Activated T-helper 1 cell treated with anti-CD3 and anti-CD28 coated beads, Interleukin-2, amount 50 U/mL, for 16 hours (primary cell): ENCODE measurements at places on chromosomes 3 and 15.

- no peak for DNase-seq
Measured at GRCh38 chr3:14795996-14796395, 22.8 kb upstream of the FGD5 start.

DNA sequence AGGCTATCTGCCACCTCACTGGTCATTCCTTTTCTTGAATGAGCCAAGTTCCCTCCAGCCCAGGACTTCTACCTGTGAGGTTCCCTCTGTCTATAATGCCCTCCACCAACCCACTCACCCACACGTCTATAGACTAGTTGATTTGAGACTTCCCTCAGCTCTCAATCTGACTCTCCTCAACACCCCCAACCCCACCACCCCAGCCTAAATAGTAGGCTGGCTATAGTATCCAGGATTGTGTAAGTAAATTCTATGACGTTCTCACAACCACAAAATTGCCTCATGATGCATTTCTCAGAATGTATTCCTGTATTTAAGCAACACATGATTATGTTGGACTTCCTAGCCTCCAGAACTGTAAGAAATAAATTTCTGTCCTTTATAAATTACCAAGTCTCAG, 2.2 kb downstream of the PLSCR1 start:
- no peak for DNase-seq

DNA sequence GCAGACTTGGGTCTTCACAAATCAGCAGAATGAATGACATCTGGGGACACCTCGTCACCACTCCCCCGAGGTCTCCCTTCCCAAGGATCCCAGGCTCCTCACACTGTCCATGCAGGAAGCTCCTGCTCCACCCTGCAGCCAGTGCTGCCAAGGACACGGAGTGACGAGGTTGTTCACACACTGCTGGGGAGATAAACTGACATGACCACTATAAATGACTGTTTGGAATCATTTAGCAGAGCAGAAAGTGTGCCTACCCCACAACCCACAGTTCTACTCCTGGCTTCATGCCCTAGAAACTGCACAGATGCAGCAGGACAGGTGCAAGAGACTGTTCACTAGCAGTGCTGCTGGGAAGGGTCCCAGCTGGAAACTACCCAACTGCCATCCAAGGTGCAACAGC, 19.7 kb upstream of the PRSS50 start:
- no peak for DNase-seq

- DNase-seq = peak; percentile 20
Measured at GRCh38 chr15:40470423-40471104, at the start of gene CHST14. Gene CHST14 (plus strand): TSS chr15:40470984. CDS start chr15:40471214, 230 bp downstream.

DNA sequence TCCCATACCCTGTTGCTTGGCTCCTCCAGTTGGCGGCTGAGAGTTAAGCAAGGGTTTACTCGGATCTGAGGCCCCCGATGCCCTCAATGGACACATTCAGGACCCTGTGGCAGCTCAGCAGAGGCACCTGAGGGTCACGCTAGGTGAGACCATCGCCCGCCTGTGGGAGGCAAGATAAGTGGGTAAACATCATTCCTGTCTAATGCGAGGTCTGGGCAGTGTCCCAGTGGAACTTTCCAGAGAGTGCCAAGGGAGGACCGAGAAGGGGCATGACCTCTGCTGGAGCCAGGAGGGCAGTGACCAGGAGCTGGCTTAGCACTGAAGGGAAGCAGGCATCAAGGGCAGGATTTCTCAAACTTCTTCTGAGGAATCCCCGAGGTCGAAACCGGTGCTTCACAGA, 65.4 kb upstream of the SEC61A1 start:
- DNase-seq = no peak

- no peak for DNase-seq
Measured at GRCh38 chr15:82699726-82700125, 9.9 kb downstream of the AP3B2 start.

- no peak for DNase-seq
Measured at GRCh38 chr15:89101302-89102193, 13.3 kb downstream of the ABHD2 start.

- DNase-seq = peak; percentile 1
Measured at GRCh38 chr3:171028025-171028778, 1.7 kb upstream of the SLC2A2 start.

DNA sequence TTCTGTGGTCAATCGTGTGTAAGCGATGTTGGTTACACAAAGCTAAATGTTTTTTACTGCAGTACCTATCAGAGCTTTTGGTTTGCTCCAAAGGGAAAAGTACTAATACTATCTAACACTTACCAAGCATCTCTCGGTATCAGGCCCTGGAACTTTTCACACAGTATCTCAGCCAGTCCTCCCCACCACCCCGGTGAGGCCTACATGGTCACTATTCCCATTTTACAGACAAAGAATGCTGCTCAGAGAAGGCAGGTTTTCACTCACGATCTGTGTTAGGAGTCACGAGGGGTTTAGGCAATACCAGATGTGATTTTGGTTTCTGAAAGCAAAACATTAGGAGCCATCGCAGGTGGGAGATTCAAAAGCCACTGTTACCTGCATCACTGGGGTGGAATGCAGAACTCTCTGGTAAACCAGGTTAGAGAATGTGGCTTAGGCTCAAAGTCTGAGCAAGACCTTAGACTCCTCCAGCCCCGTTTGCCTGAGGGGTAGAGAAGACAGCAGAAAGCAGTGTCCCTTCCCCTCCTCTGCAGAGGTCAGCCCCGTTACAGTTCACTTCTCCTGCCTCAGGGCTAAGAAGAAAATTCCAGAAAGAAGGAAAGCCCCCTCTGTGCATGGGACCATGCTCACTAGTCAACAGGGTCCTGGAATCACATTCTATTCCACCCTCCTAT, 57.2 kb downstream of the XXYLT1 start:
- no peak for DNase-seq

DNA sequence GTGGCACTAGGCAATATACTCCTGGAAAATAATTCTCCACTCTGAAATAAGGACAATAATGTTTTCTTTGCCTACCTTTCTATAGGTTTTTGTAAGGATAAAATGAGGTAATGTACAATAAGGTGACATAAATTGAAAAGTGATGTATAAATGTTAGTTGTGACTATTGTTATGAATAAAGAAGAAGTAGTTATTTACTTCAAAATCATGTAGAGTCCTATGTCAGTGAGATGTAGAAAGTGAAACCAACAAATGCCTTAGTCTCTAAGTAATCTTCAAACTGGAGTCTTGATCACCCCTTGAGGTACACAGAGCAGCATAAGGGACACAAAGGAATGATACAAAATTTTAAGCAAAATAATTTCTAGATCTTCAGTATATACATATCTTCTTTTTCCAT, 60.3 kb upstream of the TP63 start:
- DNase-seq = no peak

- no peak for DNase-seq
Measured at GRCh38 chr3:44930911-44931310, 45.1 kb downstream of the ZDHHC3 start.

DNA sequence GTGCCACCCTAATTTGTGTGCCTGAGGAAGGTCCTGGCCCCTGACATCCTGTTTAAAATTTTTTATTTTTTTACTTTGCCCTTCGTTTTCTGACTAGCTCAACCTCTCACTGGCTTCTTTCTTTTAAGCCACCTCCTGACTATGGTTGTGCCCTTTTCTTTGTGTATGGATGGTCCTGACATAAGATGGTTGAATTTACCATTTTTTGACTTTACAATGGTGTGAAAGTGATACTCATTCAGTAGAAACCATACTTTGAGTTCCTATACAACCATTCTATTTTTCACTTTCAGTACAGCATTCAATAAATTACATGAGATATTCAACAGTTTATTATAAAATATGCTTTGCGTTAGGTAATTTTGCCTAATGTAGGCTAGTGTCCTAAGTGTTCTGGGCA, 74.3 kb upstream of the PTX3 start:
- DNase-seq = no peak

DNA sequence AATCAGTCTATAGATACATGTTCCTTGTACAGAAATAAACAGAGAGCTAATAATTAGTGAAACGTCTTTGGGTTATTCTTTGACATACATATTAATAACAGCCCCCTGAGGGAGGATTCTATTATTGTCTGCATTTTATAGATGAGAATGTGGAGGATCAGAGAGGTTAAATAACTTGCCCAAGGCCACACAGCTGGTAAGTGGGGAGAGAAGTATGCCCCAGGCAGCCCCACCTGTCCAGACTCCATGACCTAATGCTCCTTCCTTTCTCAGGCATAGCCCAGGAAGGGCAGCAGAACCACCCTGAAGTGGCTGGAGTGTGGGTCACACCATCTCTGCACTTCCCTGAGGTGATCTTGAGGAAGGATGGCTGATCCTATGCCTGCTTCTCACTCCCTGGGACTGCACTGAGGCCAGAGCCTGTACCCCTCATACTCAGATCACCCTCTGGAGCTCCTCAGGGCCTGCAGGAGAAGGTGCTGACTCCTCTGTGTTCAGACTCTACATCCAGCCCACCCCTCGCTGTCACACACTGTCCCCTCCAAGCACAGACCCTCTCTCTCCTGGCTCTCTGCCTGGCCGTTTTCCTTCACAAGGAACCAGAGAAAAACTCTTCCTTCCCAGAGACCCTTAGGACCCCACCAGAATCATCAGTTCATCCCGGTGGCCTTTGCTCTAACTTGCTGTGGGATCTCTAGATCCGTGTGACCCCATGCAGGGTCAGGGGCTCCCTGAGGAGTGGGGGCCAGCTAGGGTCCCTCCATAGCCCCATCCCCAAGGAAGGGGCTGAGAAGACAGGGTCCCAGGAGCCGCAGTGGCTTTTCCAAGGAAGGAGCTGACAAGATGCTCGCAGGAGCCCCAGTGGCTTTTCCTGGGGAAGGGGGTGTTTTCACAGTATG, 4.4 kb upstream of the HHATL start:
- DNase-seq = no peak

DNA sequence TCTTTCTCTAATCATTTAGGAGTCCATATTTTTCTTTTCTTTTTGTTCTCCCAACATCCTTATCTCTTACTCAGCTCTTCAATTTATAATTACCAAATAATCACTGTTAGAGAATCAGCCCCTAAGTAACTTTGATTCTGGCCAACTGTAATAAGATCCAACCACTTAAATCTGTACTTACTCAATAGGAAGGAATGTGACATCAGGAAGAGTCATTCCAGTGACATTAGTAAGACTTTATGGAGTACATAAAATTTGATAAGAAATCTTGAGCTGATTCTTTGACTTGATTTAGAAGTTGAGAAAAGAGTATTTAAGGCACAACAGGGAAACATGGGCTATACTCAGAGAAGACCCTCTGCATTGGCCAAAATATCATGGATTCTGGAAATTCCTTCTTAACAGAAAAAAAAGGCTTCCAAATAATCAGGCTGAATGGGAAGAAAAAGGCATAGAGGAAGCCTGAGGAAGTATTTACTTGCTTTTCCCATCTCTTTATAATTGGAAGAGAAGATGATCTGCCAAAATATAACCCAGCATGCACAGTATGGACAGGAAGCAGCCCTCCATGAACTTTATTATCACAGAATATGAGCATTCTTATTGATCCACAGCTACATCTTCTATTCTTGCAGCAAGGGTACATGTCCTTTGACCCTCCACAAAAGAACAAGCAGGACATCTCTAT, 289.7 kb upstream of the TPRG1 start:
- DNase-seq = no peak

DNA sequence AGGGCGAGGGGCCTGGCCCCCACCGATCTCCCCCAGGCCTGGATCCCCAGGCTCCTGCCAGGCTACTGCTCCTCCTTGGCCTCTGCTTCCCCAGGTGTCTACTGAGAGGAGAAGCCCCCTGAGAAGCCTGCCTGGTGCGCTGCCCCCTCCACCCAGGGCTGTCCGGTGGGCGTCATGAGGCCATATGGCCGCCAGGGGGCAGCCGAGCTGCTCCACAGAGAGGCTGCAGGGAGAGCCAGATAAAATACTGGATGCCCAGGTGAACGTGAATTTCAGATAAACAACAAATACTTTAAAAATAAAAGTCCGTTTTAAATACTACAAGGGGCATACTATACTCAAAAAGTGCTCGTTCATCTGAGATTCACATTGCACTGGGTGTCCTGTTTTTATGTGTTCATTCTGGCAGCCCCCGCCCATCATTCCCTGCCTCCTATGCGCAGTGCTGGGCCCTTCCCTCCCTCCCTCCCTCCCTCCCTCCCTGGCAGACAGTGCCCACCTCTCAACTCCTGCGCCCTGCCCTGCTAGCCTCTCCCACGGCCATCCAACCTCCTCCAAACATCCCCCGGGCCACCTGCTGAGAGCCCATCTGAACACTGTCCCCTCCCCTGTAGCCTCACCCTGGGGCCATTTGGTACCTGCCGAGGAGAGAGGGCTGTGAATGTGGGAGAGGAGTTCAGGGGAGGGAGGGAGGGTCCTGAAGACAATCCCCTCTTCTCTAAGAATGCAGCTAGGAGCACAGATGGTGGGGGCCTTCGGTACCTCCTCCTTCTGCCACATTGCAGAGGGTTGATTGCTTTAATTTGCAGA, 29.6 kb downstream of the PSTPIP1 start:
- peak; percentile 36 for DNase-seq

- no peak for DNase-seq
Measured at GRCh38 chr3:126132751-126133511, 47.5 kb downstream of the ALDH1L1 start.

GRCh38 chr15:65940618-65940909, 71.3 kb downstream of the RAB11A start:
- no peak for DNase-seq

DNA sequence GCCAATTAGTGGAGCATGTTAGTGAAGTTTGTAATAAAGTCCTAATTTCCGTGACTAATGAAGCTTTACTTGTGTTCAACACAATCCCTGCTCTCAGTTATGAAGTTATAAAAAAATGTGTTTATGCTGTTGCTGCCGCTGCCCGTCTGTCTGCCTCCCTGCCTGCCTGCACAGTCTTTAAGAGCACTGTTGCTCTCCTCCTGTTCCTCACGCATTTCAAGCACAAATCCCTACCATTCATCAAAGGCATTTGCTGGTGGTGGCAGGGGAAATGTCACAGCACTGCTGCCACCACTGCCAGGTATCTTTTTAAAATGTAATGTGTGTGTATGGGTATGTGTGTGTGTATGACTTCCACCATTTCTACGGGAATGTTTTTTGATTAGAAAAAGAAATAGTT, 58.8 kb downstream of the CACNA1D start:
- no peak for DNase-seq

DNA sequence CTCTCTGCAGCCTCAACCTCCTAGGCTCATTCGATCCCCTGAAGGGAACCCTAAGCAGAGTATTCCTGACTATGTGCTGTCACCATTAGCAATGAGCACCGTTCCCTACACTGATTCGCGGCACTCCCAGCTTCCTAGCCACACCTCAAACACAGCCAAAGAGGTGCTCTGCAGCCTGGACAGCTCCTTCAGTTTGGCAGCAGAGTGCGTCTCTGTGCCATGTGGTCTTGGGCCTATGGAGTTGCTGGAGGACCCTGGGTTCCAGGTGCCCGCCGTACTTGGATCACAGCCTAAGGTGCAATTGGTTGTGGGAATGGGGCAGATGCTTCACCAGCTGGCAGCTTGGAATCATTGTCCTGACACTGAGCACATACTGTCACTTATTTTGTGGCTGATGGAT, 17.3 kb upstream of the IL12A start:
- no peak for DNase-seq

- no peak for DNase-seq
Measured at GRCh38 chr3:16999871-17000270, 115.1 kb downstream of the PLCL2 start.

DNA sequence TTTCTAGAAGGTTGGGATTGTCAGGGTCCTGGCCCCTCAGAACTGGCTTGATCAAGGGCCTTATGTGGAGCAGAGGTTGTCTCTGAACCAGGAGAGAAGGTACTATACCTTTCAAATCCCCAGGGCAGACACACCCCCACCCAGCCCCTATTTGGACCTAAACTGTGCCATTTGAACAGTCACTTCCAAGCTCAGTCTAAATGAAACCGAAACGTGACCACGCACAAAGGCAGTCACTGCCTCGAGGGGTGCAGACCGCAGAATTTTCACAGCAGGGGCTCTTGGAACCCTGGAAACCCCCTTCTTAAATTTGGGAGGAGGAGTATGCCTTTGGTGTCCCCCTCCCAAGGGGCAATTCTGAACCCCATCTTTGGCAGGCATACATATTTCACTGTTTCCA, 53.7 kb downstream of the GRIP2 start:
- DNase-seq = no peak
